ENCODE measurements at places on chromosomes 6 and 20.

DNA sequence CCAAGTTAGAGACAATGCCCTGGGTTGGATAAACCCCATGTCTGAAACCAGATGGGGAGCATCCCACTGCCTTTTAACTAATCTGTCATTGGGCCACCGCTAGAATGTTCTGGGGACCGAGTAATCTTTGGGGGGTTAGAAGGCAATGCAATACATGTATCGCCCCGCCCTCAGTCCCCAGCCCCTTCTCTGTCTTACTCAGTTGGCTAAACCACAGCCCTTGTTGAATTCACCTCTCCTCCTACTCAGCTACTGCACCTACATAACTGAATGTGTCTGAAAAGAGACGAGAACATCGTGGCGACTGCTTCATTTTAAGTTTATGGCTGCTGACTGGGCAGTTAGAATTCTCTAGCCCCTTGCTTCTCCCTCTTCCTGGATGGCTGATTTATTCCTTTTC is 15.1 kb upstream of the CCR6 start:
- DNase-seq = no peak

DNA sequence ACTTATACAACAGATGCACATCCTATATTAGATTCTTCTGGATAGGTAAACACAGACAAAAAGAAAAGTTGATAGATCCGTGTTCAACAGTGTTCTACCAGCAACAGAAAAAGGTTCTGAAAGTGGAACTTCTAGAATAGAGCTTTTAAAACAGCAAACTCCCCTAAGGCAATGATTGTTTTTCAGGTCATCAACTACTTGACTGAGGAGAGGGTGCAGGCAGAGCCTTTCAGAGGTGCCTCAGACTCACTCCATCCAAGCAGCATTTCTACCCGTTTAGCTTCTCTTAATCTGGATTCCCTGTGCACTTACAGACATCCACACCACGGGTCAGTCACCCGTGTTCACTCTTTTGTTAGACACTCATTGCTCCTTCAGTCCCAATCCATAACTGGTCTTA is 28.9 kb downstream of the FYN start:
- DNase-seq = no peak

GRCh38 chr20:58719258-58719657 is 26.7 kb downstream of the NPEPL1 start:
- DNase-seq = no peak

DNA sequence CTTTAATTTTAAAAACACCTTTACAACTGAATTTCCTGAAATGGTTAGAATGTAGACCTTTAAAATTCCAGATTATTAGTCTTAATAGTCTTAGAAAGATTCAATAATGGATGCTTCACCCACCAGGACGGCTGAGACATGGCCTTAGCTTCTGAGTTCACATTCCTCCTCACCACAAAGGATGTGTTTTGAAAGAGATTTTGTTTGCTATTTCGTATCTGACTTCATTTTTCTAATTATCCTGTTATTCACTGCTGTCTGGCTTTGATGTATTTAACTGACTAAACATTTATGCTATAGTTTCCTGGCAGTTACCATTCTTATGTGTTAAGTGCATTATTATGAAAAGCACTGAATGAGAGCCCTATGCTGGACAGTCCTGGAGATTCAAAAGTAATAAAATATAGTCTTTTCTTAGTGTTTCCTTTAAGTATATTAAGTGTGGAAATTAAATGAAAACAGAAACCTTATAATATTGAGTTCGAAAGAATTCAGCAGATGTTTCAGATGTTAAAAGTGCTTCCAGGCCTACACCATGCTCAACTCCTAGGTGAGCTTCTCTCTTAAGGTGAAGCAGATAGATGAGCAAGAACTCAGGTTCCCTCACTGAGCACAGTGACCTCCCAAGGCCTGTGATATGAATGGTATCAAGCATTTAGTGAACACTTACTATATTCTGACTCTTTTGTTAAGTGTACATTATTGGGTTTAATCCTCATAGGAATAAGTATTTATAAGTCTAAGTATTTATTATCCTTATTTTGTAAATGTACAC is 40.3 kb downstream of the MAP3K4 start:
- DNase-seq = no peak

- DNase-seq = no peak
These were observed 368.0 kb downstream of the QKI start for GRCh38 chr6:163782436-163783003.

GRCh38 chr20:5865604-5866003 is 84.7 kb downstream of the TRMT6 start:
- no peak for DNase-seq

GRCh38 chr20:38196076-38196475 is 31.0 kb upstream of the TGM2 start:
- no peak for DNase-seq

GRCh38 chr20:13426870-13427269 is 205.8 kb downstream of the ISM1 start:
- DNase-seq = no peak

GRCh38 chr20:47866480-47866879 is 81.2 kb upstream of the SULF2 start:
- DNase-seq = no peak

- DNase-seq = no peak
These were observed 236.4 kb downstream of the ARHGAP18 start for GRCh38 chr6:129473546-129473945.

DNA sequence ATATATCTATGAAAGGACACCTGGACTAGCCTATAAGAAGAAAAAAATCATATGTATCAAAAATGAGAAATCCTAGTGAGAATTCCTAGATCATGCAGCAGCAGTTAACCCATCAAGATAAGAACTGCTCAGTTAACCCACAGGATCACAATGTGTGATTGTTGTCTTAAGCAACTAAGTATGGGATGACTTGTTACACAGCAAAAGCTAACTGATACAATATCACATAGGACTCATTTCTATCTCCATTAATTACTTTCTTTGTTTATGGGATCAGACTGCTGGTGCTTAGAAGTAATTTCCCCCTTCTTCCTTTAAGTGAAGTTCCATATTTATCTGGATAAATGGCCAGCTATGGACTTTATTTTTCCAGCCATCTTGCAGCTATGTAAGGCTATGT is 280.8 kb upstream of the MARCKS start:
- DNase-seq = no peak

GRCh38 chr20:36541227-36541767 is at the start of gene MYL9:
TSS of gene MYL9 (plus strand) at chr20:36541519. CDS start at chr20:36544885, 3,366 bp downstream.
- DNase-seq = no peak

GRCh38 chr6:111686249-111686931 is 80.7 kb upstream of the TRAF3IP2 start:
- DNase-seq = no peak

GRCh38 chr20:56166781-56167465 is 81.6 kb upstream of the MC3R start:
- no peak for DNase-seq

- no peak for DNase-seq
These were observed 74.8 kb upstream of the SNRPB2 start for GRCh38 chr20:16654858-16655535.

DNA sequence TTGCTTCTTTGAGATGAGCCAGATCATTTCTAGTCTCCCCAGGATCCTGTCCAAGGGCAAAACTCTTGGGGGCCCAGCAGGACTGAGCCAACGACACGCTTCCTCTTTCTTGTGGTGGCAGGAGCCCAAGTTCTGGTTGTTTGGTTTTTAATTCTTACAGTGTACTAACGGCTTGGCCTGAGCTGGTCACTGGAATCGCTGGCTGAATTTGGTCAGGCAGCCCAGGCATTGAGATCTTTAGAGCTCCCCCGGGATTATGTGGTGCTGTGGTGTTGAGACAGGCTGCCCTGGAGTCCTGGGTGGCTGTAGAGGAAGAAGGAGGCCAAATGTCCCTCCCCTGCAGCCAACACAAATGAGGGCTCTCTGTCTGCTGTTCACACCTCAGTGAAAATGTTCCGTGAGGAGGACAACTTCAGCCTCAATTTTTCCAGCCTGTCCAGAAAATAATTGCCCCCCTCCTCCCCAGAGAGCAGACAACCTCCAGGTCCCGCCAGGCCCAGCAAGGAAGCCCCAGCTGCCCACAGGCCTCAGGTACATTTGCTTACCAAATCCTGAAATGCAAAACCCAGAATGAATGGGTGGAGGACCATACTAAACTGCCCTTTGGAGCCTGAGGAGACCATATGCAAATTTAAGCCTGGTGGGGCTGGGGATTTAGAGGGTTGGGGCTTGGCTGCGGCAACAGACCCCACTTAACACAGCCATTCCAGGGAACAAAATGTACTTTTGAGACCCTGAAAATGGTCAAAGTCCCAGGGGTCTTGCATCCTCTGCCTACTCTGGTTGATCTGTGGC is 23.6 kb downstream of the BNIP5 start:
- DNase-seq = no peak

DNA sequence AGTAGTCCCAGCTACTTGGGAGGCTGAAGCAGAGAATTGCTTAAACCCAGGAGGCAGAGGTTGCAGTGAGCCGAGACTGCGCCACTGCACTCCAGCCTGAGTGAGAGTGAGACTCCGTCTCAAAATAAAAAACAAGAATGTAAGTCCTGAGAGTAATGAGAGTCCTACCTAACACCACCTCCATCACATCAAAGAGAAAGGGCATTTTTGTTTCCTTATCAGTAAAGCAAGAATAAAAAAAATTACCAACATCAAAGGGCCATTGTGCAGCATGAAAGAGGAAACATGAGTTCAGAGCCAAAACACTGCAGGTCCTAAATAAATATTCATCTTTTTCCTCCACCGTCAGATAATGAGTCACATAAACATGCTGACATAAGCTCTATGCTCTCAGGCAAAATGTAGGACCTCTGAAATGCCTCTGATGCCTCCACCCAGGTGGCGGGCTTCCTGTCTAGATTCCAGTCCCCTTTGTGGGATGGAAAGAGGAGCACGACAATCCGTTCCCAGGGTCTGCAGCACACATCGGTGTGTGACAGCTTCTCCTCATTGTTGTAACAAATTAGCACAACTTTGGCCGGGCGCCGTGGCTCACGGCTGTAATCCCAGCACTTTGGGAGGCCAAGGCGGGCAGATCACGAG is 7.2 kb downstream of the ATP9A start:
- no peak for DNase-seq

GRCh38 chr6:154887051-154887450 is 108.1 kb upstream of the TIAM2 start:
- DNase-seq = no peak

GRCh38 chr6:109236115-109237076 is 141.1 kb downstream of the CEP57L1 start:
- no peak for DNase-seq

DNA sequence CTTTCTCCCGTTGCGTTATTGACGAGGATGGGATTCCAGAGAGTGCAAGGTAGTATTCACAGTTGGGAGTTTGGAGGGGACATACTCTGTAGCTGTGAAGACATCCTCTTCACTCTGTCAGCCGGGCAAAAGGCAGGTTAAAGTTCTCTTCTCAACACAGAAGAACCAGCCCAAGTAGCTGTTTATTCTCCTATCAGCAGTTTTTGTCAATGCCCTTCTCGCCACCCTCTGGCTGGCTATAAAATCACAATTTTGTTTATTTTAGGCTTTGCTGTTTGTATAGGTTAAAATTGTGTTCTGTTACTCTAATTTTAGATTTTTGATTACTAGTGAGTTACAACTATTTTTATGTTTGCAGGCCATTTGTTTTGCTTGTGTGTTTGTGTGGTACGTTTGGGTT is 37.9 kb upstream of the MAS1 start:
- DNase-seq = no peak

DNA sequence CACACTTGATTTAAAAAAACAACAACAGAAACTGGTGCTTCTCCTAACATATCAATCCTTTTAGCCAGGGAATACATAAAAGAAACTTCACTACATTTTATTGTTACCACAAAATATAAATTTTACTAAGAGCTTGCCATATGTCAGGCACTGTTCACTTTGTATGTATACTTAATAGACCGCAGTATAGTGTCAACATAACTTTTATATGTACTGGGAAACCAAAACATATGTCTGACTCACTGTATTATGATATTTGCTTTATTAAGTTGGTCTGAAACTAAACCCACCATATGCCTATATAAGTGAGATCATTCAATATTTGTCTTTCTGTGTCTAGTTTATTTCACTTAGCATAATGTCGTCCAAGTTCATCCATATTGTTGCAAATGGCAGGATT is 108.4 kb downstream of the KLHL32 start:
- DNase-seq = no peak

GRCh38 chr6:132780770-132781371 is 17.6 kb downstream of the SLC18B1 start:
- DNase-seq = no peak

- peak; percentile 82 for DNase-seq
These were observed 2.6 kb downstream of the EPHA7 start for GRCh38 chr6:93416571-93417420.

- no peak for DNase-seq
These were observed 67.3 kb downstream of the MDGA1 start for GRCh38 chr6:37630281-37630799.

DNA sequence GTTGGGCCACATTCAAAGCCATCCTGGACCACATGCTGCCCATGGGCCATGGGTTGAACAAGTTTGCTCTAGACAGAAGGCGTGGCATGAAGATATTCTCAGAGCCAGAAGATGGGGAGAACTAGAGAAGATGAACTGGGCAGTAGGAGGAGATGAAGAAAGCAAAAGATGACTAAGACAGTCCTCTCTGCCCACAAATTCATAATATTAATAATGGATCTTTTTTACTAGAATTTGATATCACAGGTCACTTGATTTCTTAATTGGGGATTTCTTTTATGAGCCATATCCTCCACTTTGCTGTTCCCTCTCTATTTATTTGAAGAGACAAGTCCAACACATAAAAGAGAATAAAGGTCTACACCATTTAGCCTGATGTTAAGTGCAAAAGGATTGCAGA is 25.5 kb upstream of the EDN1 start:
- DNase-seq = no peak

- no peak for DNase-seq
These were observed 15.8 kb downstream of the MYB start for GRCh38 chr6:135196739-135197510.

GRCh38 chr6:33770124-33770832 is 18.7 kb downstream of the LEMD2 start:
- DNase-seq = no peak

Data from COR-L47 (cell line).